ENCODE measurements at places on chromosomes 16 and 17. TPM values are rescaled to one million over a fixed set of nuclear protein-coding genes. Genes with fewer than 3 reads are reported as not detected.

ZNF213 gene
- polyA plus RNA-seq: 2.0 TPM

NXPH3 gene
- polyA plus RNA-seq: 2.1 TPM

TMC6 gene
- 23.2 TPM for polyA plus RNA-seq

P2RX5 gene
- polyA plus RNA-seq: 0.10 TPM

EMC8 gene
- 59.6 TPM for polyA plus RNA-seq

CRISPLD2 gene
- polyA plus RNA-seq: 0.14 TPM

PPY gene
- not detected for polyA plus RNA-seq

PRCD gene
- polyA plus RNA-seq: not detected

SARM1 gene
- 7.0 TPM for polyA plus RNA-seq

GAST gene
- polyA plus RNA-seq: not detected

CD300LG gene
- not detected for polyA plus RNA-seq

TLCD2 gene
- polyA plus RNA-seq: 0.72 TPM

CCDC144A gene
- polyA plus RNA-seq: 7.4 TPM

GLYR1 gene
- 44.0 TPM for polyA plus RNA-seq

KRT33B gene
- not detected for polyA plus RNA-seq

USP32 gene
- polyA plus RNA-seq: 15.7 TPM

CHD9NB gene
- 0.35 TPM for polyA plus RNA-seq

CDH3 gene
- not detected for polyA plus RNA-seq

DPEP3 gene
- 0.03 TPM for polyA plus RNA-seq

ELP5 gene
- 53.3 TPM for polyA plus RNA-seq

CCL14 gene
- 29.8 TPM for polyA plus RNA-seq

SLFN14 gene
- polyA plus RNA-seq: not detected

HSF4 gene
- 4.8 TPM for polyA plus RNA-seq

KRT222 gene
- polyA plus RNA-seq: not detected

OSGIN1 gene
- polyA plus RNA-seq: 11.5 TPM

ZNF423 gene
- 2.2 TPM for polyA plus RNA-seq

NOTUM gene
- not detected for polyA plus RNA-seq

CACNG3 gene
- not detected for polyA plus RNA-seq

KREMEN2 gene
- polyA plus RNA-seq: not detected

GRAPL gene
- polyA plus RNA-seq: 20.7 TPM

KLHL10 gene
- polyA plus RNA-seq: not detected

MRC2 gene
- 36.5 TPM for polyA plus RNA-seq

SOX8 gene
- polyA plus RNA-seq: 0.52 TPM

MPO gene
- polyA plus RNA-seq: 0.02 TPM

CD300H gene
- polyA plus RNA-seq: not detected
